ENCODE measurements at places on chromosomes 2 and 18. TPM values are rescaled to one million over a fixed set of nuclear protein-coding genes. Genes with fewer than 3 reads are reported as not detected.

DNA sequence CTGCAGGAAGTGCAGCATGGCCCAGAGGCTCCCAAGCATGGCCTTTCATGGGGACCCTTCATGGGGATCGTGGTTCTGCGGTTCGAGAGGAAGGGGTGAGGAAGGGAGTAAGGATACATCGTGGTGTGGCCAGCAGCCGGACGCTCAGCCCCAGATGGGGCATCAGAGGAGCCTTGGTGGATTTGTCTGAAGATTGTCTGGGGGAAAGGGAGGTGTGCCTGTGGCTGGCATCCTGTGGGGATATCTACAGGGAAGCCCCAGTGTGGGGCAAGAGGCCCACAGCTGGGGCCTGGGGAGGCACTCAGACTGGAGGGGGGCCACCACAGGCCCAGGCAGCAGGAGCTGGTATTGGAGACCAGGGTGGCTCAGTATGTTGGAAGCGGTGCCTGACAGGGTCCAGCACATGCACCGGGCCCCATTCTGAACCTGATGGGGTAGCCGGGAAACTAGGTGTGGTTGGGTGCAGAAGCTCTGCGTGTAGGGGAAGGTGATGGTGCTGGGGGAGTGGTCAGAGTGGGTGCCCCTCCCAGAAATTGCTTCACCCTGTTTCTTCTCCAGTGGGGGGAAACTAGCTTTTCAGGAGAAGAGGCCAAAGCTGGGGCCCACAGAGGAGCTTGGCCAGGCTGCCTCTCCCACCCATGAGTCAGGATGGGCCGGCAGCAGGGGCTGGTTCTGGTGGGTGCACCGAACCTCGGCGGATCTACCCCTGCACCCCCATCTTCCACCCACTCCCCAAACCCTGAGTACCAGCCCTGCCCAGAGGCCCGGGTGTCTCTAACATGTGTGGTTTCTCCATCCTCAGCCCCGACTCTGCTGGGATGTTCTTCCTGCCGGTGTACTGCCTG, 274.4 kb upstream of the HDAC4 start:
- DNase-seq: no peak

GRCh38 chr18:75544051-75544481, 116.6 kb upstream of the SMIM21 start:
- DNase-seq: no peak

DNA sequence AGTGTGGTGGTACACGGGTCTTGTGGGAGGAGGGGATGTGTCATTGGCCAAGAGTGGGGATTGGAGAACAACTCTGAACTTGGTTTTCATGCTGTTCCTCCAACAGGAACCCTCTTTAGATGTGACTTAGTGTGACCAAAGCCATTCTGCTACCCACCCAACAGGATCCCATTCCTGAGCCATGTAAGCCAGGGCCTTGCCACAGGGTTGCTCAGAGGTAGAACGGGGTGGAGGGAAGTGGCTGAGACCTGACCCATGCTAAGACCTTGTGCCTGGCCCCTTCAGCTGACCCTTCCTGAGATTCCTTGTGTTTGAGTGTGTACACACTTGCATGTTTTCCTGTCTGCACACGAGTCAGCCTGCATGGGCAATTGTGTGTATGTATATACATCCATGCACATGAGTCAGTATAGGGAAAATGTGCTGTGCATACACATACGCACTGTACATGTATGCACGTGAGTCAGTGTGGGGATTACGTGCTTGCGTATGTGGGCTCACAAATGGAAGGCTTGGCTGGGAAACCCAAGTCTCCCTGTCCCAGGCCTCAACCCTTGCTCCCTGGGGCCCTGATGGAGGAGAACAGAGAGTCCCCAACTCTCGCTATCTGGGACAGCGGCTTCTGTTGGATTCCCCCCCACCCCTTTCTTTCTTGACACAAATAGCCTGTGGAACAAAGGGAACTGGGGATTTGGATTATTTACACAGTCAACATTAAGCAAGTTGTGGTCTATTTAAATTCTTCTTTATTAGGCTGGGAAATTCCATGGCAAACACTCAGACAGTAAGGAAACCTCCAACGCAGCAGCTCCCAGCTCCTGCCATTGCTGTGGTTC, 339.8 kb downstream of the DYSF start:
- no peak for DNase-seq

DNA sequence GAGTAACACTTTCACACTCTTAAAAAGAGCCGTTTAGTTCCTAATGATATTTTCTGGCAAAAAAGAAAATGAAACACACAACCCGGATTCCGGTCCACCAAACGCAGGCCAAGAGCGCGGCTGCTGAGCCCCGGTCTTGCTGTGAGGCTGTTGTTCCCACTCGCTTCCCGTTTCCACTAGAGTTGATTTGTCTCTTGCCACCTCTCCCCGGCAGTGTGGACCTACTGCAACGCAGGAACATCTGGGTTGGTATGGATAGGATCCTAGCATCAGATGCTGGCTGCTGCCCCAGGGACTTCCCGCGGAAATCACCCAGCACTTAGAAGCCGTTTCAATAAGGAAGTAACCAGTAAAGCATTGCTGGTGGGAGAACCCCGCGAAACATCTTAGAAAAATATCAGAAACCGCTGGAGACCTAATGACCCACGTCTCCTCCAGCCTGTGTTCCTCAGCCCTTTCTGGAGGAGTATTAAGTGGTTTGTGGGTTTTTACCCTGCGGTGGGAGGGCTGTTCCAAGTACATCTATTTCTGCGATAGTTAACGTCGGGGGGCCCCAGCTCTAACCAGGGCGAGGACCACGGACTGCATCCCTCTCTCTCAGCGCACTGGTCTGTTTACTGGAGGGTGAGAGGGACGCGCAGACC, 939 bp downstream of the DOCK10 start:
- DNase-seq: peak; percentile 57

DNA sequence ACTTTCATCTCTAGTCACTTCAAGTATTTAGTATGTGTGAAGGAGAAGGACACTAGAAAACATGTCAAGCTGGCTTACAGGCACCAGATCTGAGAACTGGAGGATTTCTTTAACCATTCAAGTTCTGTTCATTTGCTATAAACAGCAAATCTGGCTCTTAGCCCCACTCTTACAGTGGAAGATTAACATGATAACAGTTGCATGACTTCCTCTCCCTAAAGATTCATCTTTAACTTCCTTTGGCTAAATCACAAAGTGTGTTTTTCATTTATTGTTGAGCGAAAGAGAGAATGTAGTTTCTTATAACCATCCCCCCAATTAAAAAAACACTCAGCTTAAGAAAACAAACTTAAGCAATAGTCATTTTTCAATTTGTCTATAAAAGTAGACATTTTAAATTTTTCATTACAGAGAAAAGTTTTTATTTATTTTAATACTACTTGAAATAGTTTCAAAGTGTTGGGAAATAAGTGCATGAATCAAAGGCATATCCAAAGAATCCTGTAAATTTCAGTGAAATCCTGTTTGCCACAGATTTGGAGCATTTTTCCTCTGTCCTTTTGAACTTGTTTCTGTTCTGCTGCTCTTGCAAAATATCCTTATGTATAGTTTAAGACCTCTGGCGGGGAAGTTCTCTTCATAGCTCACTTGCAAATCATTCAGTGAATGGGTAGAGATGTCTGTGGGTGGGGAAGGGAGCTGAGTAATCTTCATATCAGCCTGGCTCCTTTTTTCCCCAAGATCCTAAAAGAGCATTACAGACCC, 241.0 kb upstream of the RBBP8 start:
- no peak for DNase-seq

DNA sequence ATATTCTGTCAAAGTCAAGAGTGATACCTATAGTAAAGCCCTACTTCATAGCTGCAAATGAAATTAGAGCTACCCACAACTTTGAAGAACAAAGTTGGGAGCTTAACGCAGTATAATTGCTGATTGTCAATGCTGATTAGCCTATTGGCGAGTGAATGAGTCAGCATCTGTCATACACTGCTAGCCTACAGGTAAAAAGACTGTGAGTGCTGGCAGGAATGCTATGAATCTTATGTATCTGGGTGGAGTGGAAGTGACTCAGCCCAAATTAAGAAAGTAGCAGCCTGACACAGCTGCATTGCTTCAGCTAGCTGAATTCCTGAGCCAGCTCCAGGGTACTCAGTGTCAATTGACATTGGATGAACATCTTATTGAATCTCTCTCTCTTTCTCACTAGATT, 179.4 kb upstream of the DCC start:
- DNase-seq: no peak

- no peak for DNase-seq
These were observed 305.7 kb upstream of the TNP1 start for GRCh38 chr2:217165547-217165946.

- no peak for DNase-seq
These were observed 97.7 kb upstream of the PGAP1 start for GRCh38 chr2:197024206-197024605.

SIX3 gene
- not detected for total RNA-seq
